Colonic mucosa (tissue), 4 donors: ENCODE measurements at places on chromosomes 4 and X. TPM values are rescaled to one million over a fixed set of nuclear protein-coding genes. Genes with fewer than 3 reads are reported as not detected.

Gene TNIP3
- total RNA-seq = 1.2 TPM

Gene GAGE12E
- total RNA-seq = not detected

Gene KLHL4
- total RNA-seq = 0.58 TPM

Gene USP27X
- total RNA-seq = 1.0 TPM

Gene ZCCHC18
- 0.98 TPM for total RNA-seq

Gene C4orf36
- total RNA-seq = not detected

Gene GYPE
- not detected for total RNA-seq

Gene NXF2
- not detected for total RNA-seq

Gene RPS3A
- total RNA-seq = 1,520 TPM

Gene CT47B1
- not detected for total RNA-seq

Gene CLGN
- 0.25 TPM for total RNA-seq

Gene BTC
- 3.4 TPM for total RNA-seq

Gene CCDC149
- total RNA-seq = 13.5 TPM

Gene TLR6
- 2.2 TPM for total RNA-seq

Gene AVPR2
- total RNA-seq = not detected

Gene PGAM4
- total RNA-seq = 0.77 TPM

Gene GLRA2
- total RNA-seq = 0.49 TPM

Gene PNMA5
- total RNA-seq = not detected

Gene DACH2
- not detected for total RNA-seq

Gene ZNF157
- total RNA-seq = not detected

Gene ZFP42
- 0.12 TPM for total RNA-seq

Gene HNRNPDL
- 95.5 TPM for total RNA-seq

Gene FMR1
- total RNA-seq = 39.3 TPM

Gene FSTL5
- total RNA-seq = 0.13 TPM

Gene SUPT20HL1
- total RNA-seq = not detected

Gene ZDHHC15
- total RNA-seq = 0.35 TPM

Gene GSX2
- total RNA-seq = not detected

Gene COL25A1
- total RNA-seq = not detected

Gene MTNR1A
- 1.3 TPM for total RNA-seq

Gene KCNIP4
- total RNA-seq = 0.67 TPM

Gene IL2
- total RNA-seq = 3.3 TPM

Gene WNK3
- total RNA-seq = 0.12 TPM

Gene SLC4A4
- 99.0 TPM for total RNA-seq

Gene MSX1
- total RNA-seq = 0.25 TPM

Gene CSAG2
- total RNA-seq = not detected

Gene FAM53A
- 0.86 TPM for total RNA-seq

Gene PPP2R2C
- 0.05 TPM for total RNA-seq

Gene GC
- not detected for total RNA-seq

Gene GABRA4
- total RNA-seq = not detected

Gene TMEM31
- total RNA-seq = not detected

Gene SHROOM4
- total RNA-seq = 2.2 TPM

Gene PPEF1
- not detected for total RNA-seq

Gene NRK
- total RNA-seq = 0.27 TPM

Gene CYBB
- total RNA-seq = 18.6 TPM

Gene TECRL
- 0.21 TPM for total RNA-seq

Gene HSFX4
- not detected for total RNA-seq

Gene CTBP1
- 137 TPM for total RNA-seq

Gene MAGEA4
- total RNA-seq = not detected

Gene AASDH
- total RNA-seq = 7.4 TPM

Gene UCHL1
- 13.2 TPM for total RNA-seq

Gene TGIF2LX
- total RNA-seq = not detected

Gene DSPP
- not detected for total RNA-seq

Gene VMA21
- 15.1 TPM for total RNA-seq
